CD4-positive, alpha-beta T cell (primary cell): ENCODE measurements at places on chromosomes 1 and 21. TPM values are rescaled to one million over a fixed set of nuclear protein-coding genes. Genes with fewer than 3 reads are reported as not detected.
A peak's percentile ranks its signal among the peaks of the same experiment; 100 is the strongest.

Gene TXNIP
- total RNA-seq: 1,317 TPM

DNA sequence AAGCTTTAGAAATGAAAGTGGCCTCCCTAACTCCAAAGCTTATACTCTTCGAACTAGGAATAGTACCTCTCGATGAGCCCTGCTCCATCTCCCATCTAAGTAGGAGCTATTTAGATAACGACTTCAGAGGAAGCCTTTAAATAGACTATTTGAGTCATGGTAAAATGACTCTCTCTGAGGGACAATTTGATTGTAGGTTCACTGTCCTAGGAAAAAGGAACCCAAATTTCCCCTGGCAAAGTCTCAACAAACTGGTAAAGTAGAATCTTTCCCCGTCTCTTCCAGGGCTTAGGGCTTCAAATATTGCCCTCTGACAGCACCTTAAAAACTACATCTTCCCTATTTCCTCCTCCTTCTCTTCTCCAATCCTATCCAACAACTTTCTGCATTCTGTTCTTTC is 2.0 kb upstream of the FCER1A start:
- no peaks in the 10 kb centered on the region for H3K27me3 ChIP-seq
- DNase-seq: no peak
- H3K36me3 ChIP-seq: no peaks in the 10 kb centered on the region
- no peaks in the 10 kb centered on the region for H3K4me1 ChIP-seq
- no peak overlapping the region for H3K27ac ChIP-seq

DNA sequence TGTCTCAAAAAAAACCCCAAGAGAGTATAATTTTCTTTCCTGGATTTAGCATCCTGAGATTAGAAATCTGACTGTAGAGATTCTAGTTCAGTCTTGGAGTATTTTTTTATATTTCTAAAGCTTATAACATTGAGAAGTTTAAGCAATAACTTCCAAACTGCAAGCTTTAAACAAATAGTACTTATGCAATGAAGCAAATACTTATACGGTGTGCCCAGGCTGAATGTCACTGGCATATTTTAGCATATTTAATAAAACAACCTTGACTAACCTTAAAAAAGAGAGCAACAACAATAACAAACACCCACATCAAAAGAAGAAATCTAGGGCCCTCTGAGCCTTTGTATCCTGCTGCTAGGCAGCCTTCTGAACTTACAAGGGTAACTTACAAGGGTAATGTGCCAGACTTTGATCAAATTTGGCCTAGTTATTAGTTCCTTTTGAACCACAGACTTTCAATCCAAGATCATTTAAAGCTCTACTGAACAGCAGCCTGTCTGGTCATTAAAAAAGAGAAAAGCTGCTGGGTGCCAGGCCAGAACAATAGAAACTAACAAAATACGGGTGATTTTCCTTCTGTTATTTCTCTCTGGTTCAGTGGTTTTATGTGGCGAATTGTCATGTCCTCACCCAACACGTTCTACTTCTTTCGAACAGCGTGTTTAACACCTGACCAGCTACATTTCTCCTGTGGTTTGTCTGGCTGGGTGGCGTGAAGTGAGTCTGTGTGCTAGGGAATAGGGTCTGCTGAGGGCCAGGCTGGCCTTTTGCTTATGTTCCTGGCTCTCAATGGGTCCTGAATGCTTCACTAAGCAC is 16.2 kb downstream of the MTOR start:
- no peak overlapping the region for H3K4me3 ChIP-seq
- DNase-seq: no peak
- no peaks in the 10 kb centered on the region for H3K27me3 ChIP-seq
- H3K27ac ChIP-seq: peak overlapping the region; percentile 51
- H3K36me3 ChIP-seq: peaks cover 56% of the 10 kb centered on the region

Gene FAM89A
- total RNA-seq: 4.0 TPM

DNA sequence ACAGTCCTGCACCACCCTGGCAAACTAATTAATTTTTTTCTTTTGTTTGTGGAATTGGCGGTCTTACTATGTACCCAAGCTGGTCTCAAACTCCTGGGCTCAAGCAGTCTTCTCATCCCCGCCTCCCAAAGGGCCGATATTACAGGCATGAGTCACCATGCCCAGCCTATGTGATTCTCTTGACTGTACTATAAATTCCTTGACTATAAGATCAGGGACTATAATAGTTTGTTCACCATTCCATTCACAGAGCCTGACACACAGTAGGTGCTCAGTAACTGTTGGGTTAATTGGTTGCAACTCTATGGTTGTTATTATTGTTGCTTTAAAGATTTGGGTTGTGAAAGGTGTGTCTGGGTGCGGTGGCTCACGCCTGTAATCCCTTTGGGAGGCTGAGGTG is 17.2 kb downstream of the DAP3 start:
- peaks cover 6% of the 10 kb centered on the region for H3K4me1 ChIP-seq
- H3K27me3 ChIP-seq: no peaks in the 10 kb centered on the region
- no peak overlapping the region for H3K27ac ChIP-seq
- no peak for DNase-seq
- no peak overlapping the region for H3K4me3 ChIP-seq

DNA sequence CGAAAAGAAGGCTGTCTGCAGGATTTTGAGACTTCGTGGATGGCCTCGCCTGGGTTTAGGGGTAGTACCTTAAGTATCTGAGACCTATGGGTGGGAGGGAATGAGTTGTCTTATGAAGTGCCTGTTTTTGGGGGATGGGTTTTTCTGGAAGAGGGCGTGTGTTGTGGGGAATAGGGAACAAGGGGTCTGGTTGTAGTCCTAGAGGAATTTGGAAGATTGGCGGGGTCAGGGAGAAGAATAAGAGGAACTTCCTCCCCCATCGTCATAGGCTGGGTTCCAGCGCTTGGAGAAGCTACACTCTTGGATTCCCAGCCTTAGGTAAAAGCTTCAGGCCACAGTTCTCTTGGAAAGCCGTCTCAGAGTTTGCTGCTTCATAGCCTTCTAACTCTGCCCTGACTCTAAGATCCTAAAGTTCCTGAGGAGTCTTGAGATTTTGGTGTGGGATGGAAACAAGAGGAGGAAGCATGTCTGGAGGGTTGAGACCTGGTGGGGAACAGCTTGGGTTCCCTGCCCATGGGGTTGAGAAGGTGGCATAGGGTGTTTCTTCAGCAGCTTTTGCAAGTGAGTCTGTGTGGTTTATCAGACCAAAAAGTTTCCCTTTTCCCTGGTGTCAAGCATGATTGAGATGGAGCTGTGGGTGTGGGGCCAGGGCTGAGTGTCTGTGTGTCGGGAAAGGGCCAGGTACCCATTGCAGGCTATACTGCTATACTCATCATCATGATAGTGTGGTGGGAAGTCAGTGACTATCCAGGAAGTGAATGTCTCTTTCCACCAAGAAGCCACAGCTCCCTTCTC is 1.8 kb downstream of the VANGL2 start:
- H3K27me3 ChIP-seq: peaks cover 17% of the 10 kb centered on the region
- no peaks in the 10 kb centered on the region for H3K36me3 ChIP-seq
- H3K4me1 ChIP-seq: peaks cover 15% of the 10 kb centered on the region
- DNase-seq: no peak
- no peak overlapping the region for H3K4me3 ChIP-seq
- H3K27ac ChIP-seq: no peak overlapping the region

DNA sequence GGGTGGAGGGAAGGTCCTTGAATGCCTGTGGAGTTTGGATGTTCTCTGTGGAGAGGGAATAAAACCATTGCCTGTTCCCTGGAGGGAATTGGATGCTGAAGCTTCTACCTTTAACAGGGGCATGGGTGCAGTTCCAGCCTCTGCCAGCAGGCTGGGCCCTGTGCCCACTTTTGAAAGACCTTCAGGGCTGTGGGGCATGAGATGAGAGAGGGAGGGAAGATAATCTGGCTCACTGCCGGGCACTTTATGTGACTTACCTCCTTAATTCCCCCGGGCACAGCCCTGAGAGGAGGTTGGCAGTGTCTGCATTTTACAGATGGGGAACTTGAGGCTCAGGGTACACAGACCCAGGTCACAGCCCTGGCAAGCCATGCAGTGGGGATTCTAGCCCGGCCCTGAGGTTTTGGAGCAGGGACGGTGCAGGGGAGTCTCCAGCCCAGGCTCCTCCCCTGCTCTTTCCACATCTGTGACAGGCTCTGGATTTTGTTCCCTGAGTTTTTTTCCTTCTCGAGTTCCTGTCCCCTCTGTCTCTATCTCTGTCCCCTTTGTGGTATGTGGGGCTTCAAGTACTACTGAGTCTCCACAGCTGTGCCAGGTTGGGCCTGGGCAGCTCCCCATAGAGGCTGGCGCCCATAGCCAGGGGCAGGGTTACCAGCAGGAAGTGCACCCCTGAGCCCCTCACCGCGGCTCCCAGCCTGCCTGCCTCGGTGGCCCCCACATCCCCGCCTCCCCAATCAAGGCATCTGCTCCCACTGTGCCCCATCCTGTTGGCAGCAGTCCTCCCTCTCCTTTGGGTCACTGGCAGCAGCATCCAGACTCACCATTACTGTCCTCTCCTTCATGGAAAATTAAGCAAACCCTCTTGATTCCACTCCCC is 14.0 kb upstream of the THEMIS2 start:
- H3K36me3 ChIP-seq: no peaks in the 10 kb centered on the region
- H3K4me1 ChIP-seq: peaks cover 25% of the 10 kb centered on the region
- H3K4me3 ChIP-seq: no peak overlapping the region
- no peaks in the 10 kb centered on the region for H3K27me3 ChIP-seq

- no peak overlapping the region for H3K4me3 ChIP-seq
- no peak overlapping the region for H3K27ac ChIP-seq
- DNase-seq: no peak
Observed at GRCh38 chr1:183783767-183784637, 20.9 kb upstream of the RGL1 start.

DNA sequence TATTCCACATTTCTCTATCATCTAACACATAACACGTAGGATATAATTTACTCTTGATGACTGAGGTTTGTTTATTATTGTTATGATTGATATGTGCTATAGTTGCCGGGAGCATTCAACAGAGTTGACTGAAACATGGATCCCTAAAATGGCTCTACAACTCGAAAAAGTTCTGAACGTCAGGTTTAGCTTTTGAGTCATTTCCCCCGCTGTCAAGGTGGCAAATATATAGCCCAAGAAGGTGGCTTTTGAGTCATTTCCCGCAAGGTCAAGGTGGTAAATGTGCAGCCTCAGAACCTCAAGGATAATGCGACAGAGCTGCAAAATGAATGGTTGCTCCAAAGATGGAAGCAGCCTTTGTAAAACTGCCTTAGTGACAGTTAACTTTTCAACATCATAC is 104.0 kb downstream of the NIBAN1 start:
- no peak overlapping the region for H3K4me3 ChIP-seq
- no peak overlapping the region for H3K27ac ChIP-seq
- peaks cover 7% of the 10 kb centered on the region for H3K36me3 ChIP-seq
- H3K27me3 ChIP-seq: no peaks in the 10 kb centered on the region
- H3K4me1 ChIP-seq: peaks cover 7% of the 10 kb centered on the region
- no peak for DNase-seq

Gene KCNE2
- not detected for total RNA-seq

DNA sequence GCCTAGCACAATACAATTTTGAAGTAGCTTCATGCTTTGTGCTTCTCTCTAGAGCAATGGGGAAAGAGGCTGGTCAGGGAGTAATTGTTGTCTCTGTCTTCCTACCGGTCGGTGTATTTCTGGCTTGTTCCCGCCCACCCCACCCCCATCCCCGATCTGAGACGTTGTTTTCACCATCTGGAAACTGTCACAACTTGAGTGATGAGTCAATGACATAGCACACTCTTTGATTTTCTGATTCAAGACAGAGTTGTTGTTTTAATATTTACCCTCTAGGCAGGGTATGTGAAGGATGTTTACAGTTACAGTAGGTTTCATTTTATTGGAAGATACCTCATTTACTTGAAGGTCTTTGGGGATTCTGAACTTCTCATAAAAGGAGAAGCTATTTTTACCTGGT is 7.0 kb downstream of the IL12RB2 start:
- H3K4me1 ChIP-seq: no peaks in the 10 kb centered on the region
- H3K4me3 ChIP-seq: no peak overlapping the region
- H3K27ac ChIP-seq: no peak overlapping the region

Gene NBPF11
- total RNA-seq: 15.6 TPM

GRCh38 chr1:99662539-99663080 is 16.7 kb downstream of the PALMD start:
- H3K27ac ChIP-seq: no peak overlapping the region
- H3K4me3 ChIP-seq: no peak overlapping the region
- H3K4me1 ChIP-seq: no peaks in the 10 kb centered on the region
- H3K27me3 ChIP-seq: no peaks in the 10 kb centered on the region
- no peak for DNase-seq
- no peaks in the 10 kb centered on the region for H3K36me3 ChIP-seq

Gene LDLRAP1
- 70.5 TPM for total RNA-seq

DNA sequence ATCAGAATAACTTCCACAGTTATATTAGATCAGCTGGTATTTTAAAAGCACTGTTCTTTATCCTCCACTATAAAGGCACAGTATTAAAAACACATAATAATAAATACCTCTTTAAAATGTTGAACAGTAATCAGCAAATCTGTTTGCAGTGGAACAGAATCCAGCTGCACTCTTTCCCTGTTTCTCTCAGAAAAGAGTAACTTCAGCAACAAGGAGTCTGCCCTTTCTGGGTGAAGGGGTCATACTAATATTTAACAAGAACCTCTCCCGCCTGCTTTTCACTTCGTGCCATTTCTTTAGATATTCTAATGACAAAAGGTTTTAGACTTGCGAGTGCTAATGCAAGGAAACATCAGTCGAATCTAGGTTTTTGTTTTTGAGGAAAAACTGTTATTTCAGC is 194.2 kb upstream of the FMN2 start:
- peaks cover 4% of the 10 kb centered on the region for H3K4me1 ChIP-seq
- no peaks in the 10 kb centered on the region for H3K36me3 ChIP-seq
- DNase-seq: no peak
- H3K4me3 ChIP-seq: no peak overlapping the region

- no peaks in the 10 kb centered on the region for H3K36me3 ChIP-seq
- H3K4me3 ChIP-seq: peak overlapping the region; percentile 28
- peaks cover 45% of the 10 kb centered on the region for H3K27me3 ChIP-seq
- no peak overlapping the region for H3K27ac ChIP-seq
Observed at GRCh38 chr1:228037401-228038386, 30.9 kb downstream of the WNT3A start.

Gene PLCH2
- total RNA-seq: 47.6 TPM

Gene C8B
- not detected for total RNA-seq

Gene LCE2B
- total RNA-seq: not detected

DNA sequence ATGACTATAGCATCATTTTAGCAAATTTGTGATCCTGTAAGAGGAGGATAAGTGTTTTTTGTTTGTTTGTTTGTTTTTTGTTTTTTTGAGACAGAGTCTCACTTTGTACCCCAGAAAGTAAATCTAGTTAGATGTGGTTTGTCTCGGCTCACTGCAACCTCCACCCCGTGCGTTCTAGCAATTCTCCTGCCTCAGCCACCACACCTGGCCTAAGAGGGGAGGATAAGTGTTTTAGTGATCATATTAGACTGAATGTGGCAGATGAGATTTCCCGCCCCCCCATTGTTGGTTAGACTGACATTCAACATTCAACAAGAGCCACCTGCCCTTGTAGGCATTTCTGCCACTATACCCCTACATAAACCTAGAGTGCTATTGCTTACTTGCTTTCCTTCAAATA is 98.5 kb downstream of the OSBPL9 start:
- H3K4me1 ChIP-seq: no peaks in the 10 kb centered on the region
- no peak overlapping the region for H3K4me3 ChIP-seq
- no peak for DNase-seq
- H3K27me3 ChIP-seq: no peaks in the 10 kb centered on the region
- no peaks in the 10 kb centered on the region for H3K36me3 ChIP-seq
- no peak overlapping the region for H3K27ac ChIP-seq

Gene GSTM5
- total RNA-seq: 0.20 TPM

GRCh38 chr21:36522219-36522808 is 42.4 kb upstream of the CLDN14 start:
- DNase-seq: no peak
- H3K36me3 ChIP-seq: no peaks in the 10 kb centered on the region
- no peak overlapping the region for H3K27ac ChIP-seq
- no peak overlapping the region for H3K4me3 ChIP-seq
- H3K4me1 ChIP-seq: no peaks in the 10 kb centered on the region
- no peaks in the 10 kb centered on the region for H3K27me3 ChIP-seq
